Activated CD4-positive, alpha-beta T cell treated with anti-CD3 and anti-CD28 coated beads, Interleukin-2, amount 10 ng/mL, durations not matched to agents 24 days and 14 days (primary cell): ENCODE measurements at places on chromosomes 2 and 18. TPM values are rescaled to one million over a fixed set of nuclear protein-coding genes. Genes with fewer than 3 reads are reported as not detected.

The LIMS4 gene
- total RNA-seq: not detected in 2 replicates

The ST8SIA5 gene
- not detected in 2 replicates for total RNA-seq

The CD8B2 gene
- 0.09 and 0.12 TPM in 2 replicates for total RNA-seq

- H3K36me3 ChIP-seq: peaks cover 34% of the 10 kb centered on the region
- H3K4me3 ChIP-seq: peak overlapping the region; percentile 76
- H3K27me3 ChIP-seq: no peaks in the 10 kb centered on the region
- peak overlapping the region; percentile 92 for H3K27ac ChIP-seq
- DNase-seq: peak; percentile 79
- H3K4me1 ChIP-seq: peaks cover 56% of the 10 kb centered on the region
These were observed 128.7 kb downstream of the NFATC1 start for GRCh38 chr18:79524181-79525078.

DNA sequence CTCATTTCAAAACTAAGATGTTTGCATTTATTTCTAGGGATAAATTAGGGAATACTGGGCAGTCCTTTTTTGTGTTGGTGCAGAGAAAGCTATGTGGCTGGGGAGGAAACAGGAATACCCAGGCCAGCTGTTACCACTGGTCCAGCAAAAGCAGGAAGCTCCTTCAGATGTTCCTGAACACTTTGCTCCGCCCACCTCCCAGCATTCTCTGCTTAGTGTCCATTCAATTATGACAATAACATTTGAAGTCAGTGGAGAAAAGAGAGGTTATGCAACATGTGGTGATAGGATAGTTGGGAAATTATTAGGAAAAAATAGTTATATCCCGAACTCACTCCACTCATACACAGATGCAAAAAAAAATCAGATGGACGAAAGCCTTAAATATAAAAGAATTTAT is 22.1 kb upstream of the ARPC2 start:
- H3K4me3 ChIP-seq: no peak overlapping the region
- H3K36me3 ChIP-seq: no peaks in the 10 kb centered on the region
- H3K4me1 ChIP-seq: peaks cover 3% of the 10 kb centered on the region
- DNase-seq: no peak
- H3K27ac ChIP-seq: no peak overlapping the region

GRCh38 chr2:136251885-136252585 is 134.1 kb upstream of the CXCR4 start:
- no peak overlapping the region for H3K4me3 ChIP-seq
- H3K27me3 ChIP-seq: peaks cover 2% of the 10 kb centered on the region
- no peak overlapping the region for H3K27ac ChIP-seq
- no peaks in the 10 kb centered on the region for H3K36me3 ChIP-seq
- no peak for DNase-seq
- H3K4me1 ChIP-seq: peaks cover 19% of the 10 kb centered on the region

GRCh38 chr2:97911206-97911921 is 84.4 kb downstream of the TMEM131 start:
- H3K27me3 ChIP-seq: no peaks in the 10 kb centered on the region
- H3K4me1 ChIP-seq: peaks cover 25% of the 10 kb centered on the region
- H3K27ac ChIP-seq: no peak overlapping the region
- no peak overlapping the region for H3K4me3 ChIP-seq
- peaks cover 36% of the 10 kb centered on the region for H3K36me3 ChIP-seq

DNA sequence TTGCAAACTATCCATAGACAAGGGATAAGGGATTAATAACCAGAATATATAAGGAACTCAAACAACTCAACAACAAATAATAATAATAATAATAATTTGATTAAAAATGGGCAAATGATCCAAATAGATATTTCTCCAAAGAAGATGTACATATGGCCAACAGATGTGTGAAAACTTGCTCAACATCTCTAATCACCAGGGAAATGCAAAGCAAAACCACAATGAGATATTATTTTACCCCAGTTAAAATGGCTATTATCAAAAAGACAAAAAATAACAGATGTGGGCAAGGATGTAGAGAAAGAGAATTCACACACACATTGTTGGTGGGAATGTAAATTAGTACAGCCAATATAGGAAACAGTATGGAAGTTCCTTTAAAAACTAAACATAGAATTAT is 26.9 kb downstream of the DNAH7 start:
- no peak for DNase-seq
- no peak overlapping the region for H3K27ac ChIP-seq
- H3K36me3 ChIP-seq: no peaks in the 10 kb centered on the region
- peaks cover 3% of the 10 kb centered on the region for H3K4me1 ChIP-seq
- no peak overlapping the region for H3K4me3 ChIP-seq

The RAX gene
- total RNA-seq: not detected in 2 replicates

The LYG2 gene
- total RNA-seq: not detected in 2 replicates

DNA sequence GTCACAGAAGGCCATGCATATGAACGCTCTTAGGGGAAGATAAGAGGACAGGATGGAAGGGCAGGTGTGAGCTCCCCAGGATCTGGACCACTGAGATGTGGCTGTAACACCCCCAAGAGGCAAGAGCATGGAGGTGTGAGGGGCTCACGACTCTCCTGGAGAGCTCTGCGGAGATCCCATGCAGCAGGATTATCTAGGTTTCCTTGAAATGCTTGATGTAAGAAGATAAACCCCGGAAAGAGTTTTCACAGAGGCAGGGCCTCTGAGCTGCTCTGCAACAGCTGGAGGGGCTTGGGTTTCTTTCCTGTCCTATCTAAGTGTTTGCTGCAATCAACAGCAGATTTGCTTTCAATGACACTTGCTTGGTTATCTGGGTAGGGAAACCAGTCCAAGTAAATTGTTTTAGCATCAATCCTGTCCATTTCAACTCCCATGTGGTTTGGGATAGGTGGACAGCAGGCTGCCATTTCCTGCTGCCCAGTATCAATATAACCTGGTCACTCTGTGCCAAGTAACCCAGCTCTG is 138.9 kb downstream of the SMAD2 start:
- DNase-seq: no peak
- H3K36me3 ChIP-seq: no peaks in the 10 kb centered on the region
- no peak overlapping the region for H3K4me3 ChIP-seq

The AMER3 gene
- not detected in 2 replicates for total RNA-seq

DNA sequence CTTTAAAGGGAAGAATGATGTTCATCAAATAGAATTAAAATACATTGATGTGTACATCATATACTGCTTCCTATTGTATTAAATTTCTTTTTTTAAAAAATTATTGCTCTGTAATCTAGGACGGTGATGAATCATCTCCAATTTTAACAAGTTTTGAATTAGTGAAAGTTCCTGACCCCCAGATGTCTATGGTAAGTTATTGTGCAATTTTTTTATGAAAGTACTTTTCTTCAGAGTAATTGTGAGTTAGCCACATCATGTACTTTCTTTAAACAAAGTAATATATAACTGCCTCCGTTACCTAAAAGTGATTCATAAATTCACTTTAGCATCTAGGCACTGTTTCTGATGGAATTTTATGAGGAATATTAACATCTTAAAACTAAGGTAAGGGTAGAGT is 38.1 kb downstream of the PIK3C3 start:
- no peak overlapping the region for H3K4me3 ChIP-seq
- peaks cover 2% of the 10 kb centered on the region for H3K4me1 ChIP-seq
- DNase-seq: no peak
- H3K27ac ChIP-seq: no peak overlapping the region
- no peaks in the 10 kb centered on the region for H3K27me3 ChIP-seq

The DSC2 gene
- total RNA-seq: not detected in 2 replicates

The WNT10A gene
- total RNA-seq: 0.12 and 0.28 TPM in 2 replicates

DNA sequence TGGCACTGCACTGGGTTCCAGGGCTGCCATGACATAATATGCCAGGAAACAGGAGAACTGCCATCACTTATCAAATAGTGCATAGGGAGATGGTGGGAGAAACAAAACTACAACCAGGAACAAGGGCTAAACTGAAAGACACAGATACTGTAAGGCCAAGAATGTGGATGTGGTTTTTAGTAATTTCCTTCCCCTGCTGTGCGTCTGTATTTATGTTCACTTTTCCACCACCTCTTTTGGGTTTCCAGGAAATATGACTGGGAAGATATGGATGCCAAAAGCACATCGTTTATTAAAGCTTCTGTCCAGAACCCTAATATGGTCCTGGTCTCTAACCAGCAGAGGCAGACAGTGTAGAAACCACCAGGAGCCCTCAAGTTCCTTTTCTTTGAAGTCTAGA is 759.7 kb upstream of the FANCL start:
- H3K27ac ChIP-seq: no peak overlapping the region
- H3K27me3 ChIP-seq: no peaks in the 10 kb centered on the region
- H3K4me3 ChIP-seq: no peak overlapping the region
- DNase-seq: no peak
- no peaks in the 10 kb centered on the region for H3K4me1 ChIP-seq

GRCh38 chr2:117170897-117171296 is 643.6 kb upstream of the DDX18 start:
- no peak overlapping the region for H3K27ac ChIP-seq
- H3K4me3 ChIP-seq: no peak overlapping the region
- no peaks in the 10 kb centered on the region for H3K36me3 ChIP-seq
- H3K4me1 ChIP-seq: no peaks in the 10 kb centered on the region
- no peaks in the 10 kb centered on the region for H3K27me3 ChIP-seq
- DNase-seq: no peak

- peak overlapping the region; percentile 93 for H3K4me3 ChIP-seq
- no peaks in the 10 kb centered on the region for H3K27me3 ChIP-seq
- DNase-seq: no peak
- peaks cover 34% of the 10 kb centered on the region for H3K4me1 ChIP-seq
These were observed 2.2 kb downstream of the PLEKHA3 start for GRCh38 chr2:178482437-178482836.

- no peak for DNase-seq
- peaks cover 12% of the 10 kb centered on the region for H3K27me3 ChIP-seq
- H3K4me1 ChIP-seq: peaks cover 3% of the 10 kb centered on the region
- H3K4me3 ChIP-seq: no peak overlapping the region
These were observed 6.2 kb upstream of the ANXA4 start for GRCh38 chr2:69735686-69736085.

DNA sequence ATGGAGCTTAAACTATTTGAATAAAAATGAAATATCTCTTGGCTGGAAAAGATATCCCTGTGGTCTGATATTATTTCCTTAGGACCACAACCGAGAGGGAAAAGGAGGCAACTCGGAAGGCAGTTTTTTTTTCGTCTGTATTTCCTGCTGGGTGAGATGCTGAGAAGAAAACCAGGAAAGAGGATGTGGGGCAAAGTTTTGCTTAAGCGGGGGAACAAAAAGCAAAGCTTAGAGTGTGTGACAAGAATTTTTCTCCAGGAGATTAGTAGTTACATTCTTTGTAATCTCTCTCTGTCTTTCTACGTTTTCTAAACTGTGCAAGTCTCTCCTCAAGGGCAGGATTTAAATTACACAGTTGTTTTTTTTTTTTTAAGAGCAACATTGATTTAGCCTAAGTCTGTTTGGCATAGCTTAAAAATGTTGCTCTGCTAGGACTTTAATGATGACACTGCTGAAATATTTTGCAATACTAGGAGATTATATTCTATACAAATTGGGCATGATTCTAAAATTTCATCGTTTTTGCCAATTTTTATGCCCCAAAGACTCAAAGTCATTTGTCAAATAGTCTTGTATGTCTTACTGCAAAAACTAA is 258.5 kb downstream of the KCNS3 start:
- H3K27ac ChIP-seq: no peak overlapping the region
- peaks cover 4% of the 10 kb centered on the region for H3K4me1 ChIP-seq
- DNase-seq: no peak
- H3K4me3 ChIP-seq: no peak overlapping the region
- no peaks in the 10 kb centered on the region for H3K36me3 ChIP-seq

GRCh38 chr2:177553176-177553884 is 160.8 kb downstream of the AGPS start:
- peak overlapping the region; percentile 100 for H3K27ac ChIP-seq
- peak overlapping the region; percentile 95 for H3K4me3 ChIP-seq
- H3K4me1 ChIP-seq: peaks cover 9% of the 10 kb centered on the region
- H3K36me3 ChIP-seq: peaks cover 1% of the 10 kb centered on the region

DNA sequence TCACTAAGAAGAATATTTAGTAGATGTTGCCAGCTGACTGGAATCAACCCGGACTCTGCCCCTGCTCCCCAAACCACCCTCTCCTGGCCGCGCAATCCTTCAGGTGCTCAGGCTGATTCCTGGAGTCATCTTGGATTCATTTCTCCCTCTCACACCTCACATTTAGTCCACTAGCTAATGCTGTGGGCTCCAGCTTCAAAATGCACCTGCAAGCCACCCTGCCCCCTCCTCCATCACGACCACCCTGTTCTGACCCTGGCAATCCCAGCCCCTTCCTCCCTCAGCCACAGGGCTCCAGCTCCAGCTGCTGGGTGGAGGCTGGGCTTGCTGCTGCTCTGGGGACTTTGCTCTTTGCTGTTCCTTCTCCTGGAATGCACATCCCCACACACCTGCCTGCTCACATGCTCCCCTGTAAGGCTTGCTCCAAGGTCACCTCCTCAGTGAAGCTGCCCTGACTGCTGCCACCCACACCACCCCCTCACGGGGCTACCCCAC is 61.3 kb upstream of the SH3RF3 start:
- no peak overlapping the region for H3K4me3 ChIP-seq
- no peaks in the 10 kb centered on the region for H3K36me3 ChIP-seq
- no peaks in the 10 kb centered on the region for H3K27me3 ChIP-seq
- peaks cover 3% of the 10 kb centered on the region for H3K4me1 ChIP-seq
- H3K27ac ChIP-seq: no peak overlapping the region

The ZNF519 gene
- total RNA-seq: 20.9 and 22.5 TPM in 2 replicates

The RUFY4 gene
- 0.52 and 1.8 TPM in 2 replicates for total RNA-seq

GRCh38 chr2:101052147-101052546 is 50.1 kb downstream of the RPL31 start:
- DNase-seq: no peak
- H3K4me1 ChIP-seq: no peaks in the 10 kb centered on the region
- H3K27ac ChIP-seq: no peak overlapping the region
- H3K36me3 ChIP-seq: no peaks in the 10 kb centered on the region
- H3K4me3 ChIP-seq: no peak overlapping the region

DNA sequence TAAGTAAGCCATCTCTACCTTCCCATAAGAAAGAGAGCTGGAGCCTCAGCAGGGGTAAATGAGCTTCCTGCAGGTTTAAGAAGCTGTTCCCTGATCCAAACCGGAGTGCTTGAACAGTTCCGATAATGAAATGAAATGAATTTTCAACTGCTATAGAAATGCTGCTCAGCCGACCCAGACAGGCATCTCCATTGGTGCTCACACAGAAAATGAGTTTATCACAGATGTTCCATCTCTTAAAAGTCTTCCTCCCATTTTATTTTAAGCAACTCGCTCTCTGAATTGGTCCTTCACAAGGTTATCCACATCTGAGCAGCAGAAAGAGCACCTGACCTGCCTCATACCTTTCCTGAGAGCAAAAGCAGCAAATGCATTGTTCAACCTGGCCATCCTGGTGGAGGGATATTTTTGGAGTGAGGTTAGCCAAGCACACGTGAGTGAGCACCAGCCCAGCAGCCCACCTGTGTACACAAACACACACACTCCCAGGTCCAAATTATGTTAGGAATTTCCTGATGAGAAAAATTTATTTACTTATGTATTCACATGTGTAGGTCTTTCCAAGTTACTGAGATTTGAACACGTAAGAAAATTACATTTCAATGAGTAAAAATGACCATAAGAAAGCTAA is 42.2 kb upstream of the CCDC68 start:
- no peaks in the 10 kb centered on the region for H3K36me3 ChIP-seq
- no peak overlapping the region for H3K27ac ChIP-seq
- no peaks in the 10 kb centered on the region for H3K4me1 ChIP-seq

The CD207 gene
- not detected in 2 replicates for total RNA-seq

The LCT gene
- 0.31 and 0.51 TPM in 2 replicates for total RNA-seq

- H3K27ac ChIP-seq: no peak overlapping the region
- no peak for DNase-seq
- H3K4me3 ChIP-seq: no peak overlapping the region
These were observed 20.6 kb downstream of the DUSP11 start for GRCh38 chr2:73759285-73759764.
